Endodermal cell (in vitro differentiated cells): ENCODE measurements at places on chromosomes 7 and 10. TPM values are rescaled to one million over a fixed set of nuclear protein-coding genes. Genes with fewer than 3 reads are reported as not detected.

Gene DKK1
- total RNA-seq = 28.9 and 32.2 TPM in 2 replicates

GRCh38 chr7:132837529-132837928 is 244.4 kb downstream of the CHCHD3 start:
- DNase-seq = no peak

Gene NYAP1
- 7.6 to 22.8 TPM (median 7.9 TPM) in 3 replicates for total RNA-seq

Gene ITGA8
- total RNA-seq = 0.25 and 0.40 TPM in 2 replicates

- DNase-seq = peak; percentile 98
Observed at GRCh38 chr10:123132576-123133477, 2.9 kb upstream of the HMX3 start.
